ENCODE measurements at places on chromosomes 2 and 18.

- no peak for DNase-seq
Observed at GRCh38 chr2:30230497-30231211, 680 bp upstream of the LBH start.

DNA sequence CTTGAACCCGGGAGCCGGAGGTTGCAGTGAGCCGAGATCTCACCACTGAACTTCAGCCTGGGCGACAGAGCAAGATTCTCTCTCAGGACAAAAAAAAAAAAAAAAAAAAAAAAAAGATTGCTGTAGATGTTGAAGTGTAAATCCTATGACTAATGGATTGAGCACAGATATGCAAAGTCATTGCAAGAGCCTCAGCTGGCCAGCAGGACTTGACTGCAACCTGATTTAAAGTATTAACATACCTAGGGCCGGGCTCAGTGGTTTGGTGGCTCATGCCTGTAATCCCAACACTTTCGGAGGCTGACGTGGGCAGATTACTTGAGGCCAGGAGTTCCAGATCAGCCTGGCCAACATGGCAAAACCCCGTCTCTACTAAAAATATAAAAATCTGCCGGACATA, 103.4 kb upstream of the MSH2 start:
- no peak for DNase-seq

GRCh38 chr2:75290600-75291150, 91.4 kb upstream of the TACR1 start:
- DNase-seq = no peak

GRCh38 chr2:23706613-23707078, 220.3 kb downstream of the ATAD2B start:
- no peak for DNase-seq

DNA sequence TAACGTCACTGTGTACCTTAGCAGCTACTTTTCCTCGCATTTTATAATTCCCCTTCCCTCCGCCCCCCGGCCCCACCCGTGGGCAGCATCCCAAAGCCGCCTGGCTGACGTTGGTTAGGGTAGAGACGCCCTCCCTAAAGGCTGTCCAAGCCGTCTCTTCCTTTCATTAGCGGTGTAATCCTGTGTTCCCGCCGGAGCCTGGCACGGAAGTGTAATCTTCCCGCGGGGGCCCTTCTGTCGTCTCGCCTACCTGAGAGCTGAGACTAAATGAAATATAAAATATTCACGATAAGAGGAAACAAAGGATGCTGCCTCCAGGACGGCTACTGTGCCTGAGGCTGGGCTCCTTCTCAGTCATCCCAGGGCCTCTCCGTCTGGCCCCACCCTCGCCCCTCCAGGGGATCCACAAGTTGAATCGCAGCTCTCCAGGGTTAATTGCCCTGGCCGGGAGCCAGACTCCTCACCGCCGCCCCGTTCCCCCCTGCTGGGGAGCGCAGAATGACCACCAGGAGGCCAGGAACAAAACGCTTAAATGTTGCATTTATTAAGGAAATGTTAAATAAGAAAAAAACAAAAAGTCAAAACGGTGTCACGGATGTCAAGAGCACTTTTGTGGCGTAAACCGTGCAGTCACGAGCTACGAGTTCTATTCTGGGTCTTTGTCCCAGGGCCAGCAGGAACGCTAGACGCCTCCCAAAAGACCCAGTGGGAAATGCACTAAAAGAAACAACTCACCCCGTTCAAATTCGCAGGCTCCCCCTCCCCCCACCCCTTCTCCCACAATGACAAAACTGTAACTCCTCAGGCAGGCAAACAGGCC, 1.5 kb downstream of the RPRM start:
- no peak for DNase-seq

DNA sequence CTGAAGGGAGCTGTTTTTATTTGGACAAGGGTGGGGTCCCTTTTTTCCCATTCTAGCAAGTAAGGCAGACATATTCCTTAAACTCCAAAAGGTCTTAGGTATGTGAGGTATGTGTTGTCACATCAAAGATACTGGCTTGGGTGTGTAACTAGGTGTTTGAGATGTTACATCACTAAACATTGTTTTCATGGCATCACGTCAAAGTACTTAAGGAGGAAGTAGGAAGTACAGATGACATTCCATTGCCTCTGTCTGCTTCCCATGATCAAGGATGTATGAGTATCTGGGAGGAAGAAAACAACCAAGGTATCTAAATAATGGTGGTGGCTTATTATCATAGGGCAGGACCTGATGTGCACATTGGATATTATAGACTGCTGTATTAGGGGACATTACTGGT, 39.3 kb downstream of the CD302 start:
- no peak for DNase-seq

DNA sequence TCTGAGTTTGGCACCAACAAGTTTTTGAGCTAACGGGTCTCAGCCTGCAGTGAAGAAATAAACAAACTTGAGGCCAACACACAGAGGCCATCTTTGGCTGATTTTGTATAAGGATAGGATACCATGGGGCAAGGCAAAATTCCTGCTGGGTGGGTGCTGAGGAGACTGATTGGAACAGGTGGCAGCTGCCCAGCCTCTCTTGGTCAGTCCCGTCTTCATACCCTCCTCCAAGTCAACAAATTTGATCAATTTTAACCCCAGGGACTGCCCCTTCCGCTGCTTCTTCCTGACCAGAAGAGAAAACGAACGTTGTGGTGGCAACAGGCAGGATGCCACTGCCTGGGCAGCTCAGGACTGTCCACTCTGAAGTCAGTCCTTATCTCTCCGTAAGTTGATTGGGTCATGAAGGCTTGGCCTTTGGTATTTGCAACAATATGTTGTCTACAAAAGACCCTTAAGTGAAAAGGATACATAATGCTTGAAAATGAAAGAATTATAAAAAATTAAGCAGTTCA, 139.3 kb downstream of the SPP2 start:
- DNase-seq = no peak

GRCh38 chr2:44716131-44716530, 225.4 kb upstream of the SIX3 start:
- DNase-seq = no peak

GRCh38 chr2:242054406-242054805, 184.9 kb downstream of the RTP5 start:
- DNase-seq = no peak

DNA sequence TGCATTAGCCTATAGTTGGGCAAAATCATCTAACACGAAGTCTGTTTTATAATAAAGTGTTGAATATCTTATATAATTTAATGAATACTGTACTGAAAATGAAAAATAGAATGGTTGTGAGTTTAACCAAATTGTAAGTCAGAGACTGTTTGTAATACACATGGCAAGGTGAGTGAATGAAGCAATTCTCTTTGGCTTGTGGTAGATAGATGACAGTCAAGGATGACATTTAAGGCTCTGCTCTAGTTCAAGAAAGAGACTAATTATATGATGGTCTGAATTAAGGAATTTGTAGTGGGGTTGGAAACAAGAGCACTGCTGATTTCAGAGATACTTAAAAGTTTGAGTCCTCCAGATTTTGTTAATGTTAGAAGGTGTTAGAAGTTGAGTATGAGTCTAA, 207.7 kb downstream of the MCFD2 start:
- no peak for DNase-seq

GRCh38 chr18:51137891-51138290, 59.6 kb downstream of the MEX3C start:
- no peak for DNase-seq

DNA sequence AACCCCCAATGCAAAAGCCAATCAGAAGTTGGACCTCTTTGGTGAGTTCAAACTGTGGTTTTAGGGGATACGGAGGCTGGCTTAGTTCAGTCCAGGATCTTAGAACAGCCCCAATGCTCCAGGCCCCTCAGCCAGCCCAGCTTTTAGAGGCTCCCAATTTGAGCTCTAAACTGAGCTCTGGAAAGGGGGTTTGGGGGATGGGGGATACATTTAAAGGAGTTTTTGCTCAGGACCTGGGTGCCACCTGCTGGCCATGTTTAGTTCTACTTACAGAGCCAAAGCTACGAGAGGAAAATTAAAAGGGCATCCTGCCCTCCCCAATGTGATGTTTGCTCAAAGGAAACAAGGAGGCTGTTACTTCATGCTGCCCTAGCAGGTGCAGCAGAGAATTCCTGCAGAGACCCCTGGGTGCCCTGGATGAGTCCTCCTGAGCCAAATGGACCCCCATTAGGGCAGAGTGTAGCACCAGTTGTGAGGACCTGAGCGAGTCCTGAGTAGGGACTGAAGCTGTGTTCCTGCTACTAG, 15.9 kb upstream of the TMEM214 start:
- peak; percentile 20 for DNase-seq

DNA sequence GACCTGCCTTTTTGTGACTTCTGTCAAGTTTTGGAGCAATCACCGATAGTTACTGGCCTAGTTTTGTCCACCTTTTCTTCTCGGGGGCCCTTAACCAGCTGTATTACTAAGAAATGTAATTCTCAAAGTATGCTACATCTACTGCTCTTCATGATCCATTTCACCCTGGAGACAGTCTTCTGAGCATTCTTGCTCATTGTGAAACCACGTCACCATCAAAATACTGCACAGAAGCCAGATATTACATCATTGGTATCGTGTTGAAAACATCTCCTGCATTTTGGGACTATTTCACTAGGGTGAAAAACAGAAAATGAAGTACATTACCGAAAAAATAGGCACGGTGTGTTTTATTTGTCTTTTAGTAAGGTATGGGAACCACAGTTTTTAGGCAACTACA, 11.7 kb downstream of the LYPD6B start:
- DNase-seq = no peak

DNA sequence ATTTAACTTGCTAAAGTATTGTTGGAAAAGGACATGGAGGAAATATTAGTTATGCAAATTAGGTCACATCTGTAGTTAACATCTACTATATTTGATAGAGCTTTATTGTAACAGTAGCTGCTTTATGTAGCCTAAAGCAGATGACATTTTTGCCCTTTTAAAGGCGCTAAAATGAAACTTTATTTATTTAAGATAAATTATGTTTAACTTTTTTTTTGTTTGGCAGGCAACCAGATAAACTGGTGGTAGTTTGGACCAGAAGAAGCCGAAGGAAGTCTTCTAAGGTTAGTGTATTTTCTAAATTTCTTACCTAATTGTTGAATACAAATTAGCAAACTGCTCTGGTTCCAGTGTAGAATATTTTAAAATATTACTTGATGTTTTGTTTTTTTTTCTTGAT, 41.7 kb downstream of the EHBP1 start:
- DNase-seq = no peak

DNA sequence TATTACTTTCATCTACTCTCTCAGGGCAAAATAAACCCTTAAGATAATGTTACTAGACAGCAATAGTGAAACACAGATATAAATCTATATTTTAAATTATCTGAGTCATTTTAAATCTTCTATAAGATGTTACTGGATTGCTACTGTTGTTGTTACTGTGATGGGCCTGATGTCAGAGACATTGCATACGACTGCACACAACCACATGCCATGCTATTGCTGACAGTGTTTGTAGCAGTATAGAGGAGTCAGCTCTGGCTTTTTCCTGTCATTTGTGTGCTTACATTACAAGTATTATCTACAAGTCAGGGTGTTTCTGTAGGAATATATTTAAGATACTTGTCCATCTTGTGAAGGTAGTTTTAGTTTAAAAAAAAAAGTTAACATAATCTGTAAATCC, 63.9 kb downstream of the CCDC148 start:
- no peak for DNase-seq

GRCh38 chr18:2610549-2610948, 39.2 kb downstream of the NDC80 start:
- no peak for DNase-seq

GRCh38 chr2:196959281-196959680, 32.8 kb upstream of the PGAP1 start:
- no peak for DNase-seq

GRCh38 chr2:96758987-96759386, 1.7 kb upstream of the CNNM4 start:
- DNase-seq = no peak

GRCh38 chr18:71441156-71441555, 1103.0 kb downstream of the CBLN2 start:
- no peak for DNase-seq

GRCh38 chr2:34037157-34037556, 438.1 kb upstream of the FAM98A start:
- no peak for DNase-seq

- DNase-seq = no peak
Observed at GRCh38 chr2:34004936-34005335, 405.8 kb upstream of the FAM98A start.

DNA sequence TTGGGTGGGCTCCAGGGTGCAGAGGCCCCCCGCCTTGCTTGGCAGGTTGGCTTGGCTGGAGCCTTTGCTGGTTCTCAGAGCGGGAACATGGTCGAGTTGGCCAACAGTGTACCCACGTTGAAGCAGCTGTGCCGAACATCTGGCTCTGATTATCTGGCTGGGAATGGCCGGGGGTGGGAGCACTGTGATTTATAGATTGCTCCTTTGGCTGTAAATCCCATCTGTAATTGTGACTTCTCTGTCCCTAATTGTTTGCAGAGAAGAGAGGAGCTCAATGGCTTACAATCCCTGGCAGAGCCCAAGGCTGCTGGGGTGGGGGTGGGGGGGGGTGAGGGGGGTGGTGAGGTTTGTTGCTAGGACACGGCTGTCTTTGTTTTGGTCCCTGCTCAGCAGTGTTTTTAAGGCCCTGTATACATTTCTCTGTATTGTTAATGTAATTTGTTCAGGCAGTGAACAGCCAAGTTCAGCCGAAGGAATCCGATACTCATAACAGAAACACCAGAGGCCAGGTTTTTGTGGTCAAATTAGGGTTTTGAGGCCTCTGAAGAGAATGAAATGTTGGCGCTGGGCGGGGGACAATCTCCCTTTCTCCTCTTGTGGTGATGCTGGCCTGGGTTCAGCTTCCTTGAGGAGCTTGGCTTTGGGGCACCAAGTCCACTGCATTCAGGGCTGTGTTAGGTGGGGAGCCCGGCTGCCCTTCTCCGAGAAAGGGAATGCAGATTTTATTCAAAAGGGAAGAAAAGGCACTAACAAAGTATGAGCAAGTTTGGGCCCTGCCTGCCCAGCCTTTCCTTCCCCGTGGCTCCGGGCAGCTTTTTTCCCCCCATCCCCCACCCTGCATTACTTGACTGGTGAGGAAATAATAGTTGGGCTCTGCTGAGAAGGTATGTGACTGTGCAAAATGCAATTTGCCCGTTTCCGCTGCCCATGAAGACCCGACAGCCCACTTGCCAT, 82.5 kb downstream of the TCF7L1 start:
- DNase-seq = no peak

GRCh38 chr2:69306822-69307578, 80.0 kb downstream of the GFPT1 start:
- DNase-seq = peak; percentile 31

- no peak for DNase-seq
Observed at GRCh38 chr2:132401326-132401725, 15.3 kb upstream of the GPR39 start.

- DNase-seq = peak; percentile 59
Observed at GRCh38 chr2:70647873-70648481, 94.4 kb upstream of the TGFA start.

DNA sequence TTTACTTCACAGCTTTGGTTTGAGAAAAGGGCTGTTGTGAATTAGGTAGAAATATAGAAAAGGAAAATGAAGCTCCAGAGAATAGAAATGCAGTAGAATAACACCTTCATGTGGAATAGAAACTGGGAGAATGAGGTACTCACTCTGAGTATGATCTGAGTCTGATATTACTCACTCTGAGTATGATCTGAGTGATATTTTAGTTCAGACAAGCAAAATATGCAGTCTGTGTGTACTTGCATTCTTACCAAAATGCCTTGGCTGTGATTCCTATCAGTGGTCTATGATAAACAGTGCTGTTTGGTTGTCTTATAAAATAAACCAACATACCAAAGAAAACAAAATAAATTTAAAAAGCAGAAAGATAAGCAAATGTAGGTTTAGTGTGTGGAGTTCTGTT, 487.6 kb downstream of the THSD7B start:
- no peak for DNase-seq
